ENCODE measurements at places on chromosomes 2 and 18. TPM values are rescaled to one million over a fixed set of nuclear protein-coding genes. Genes with fewer than 3 reads are reported as not detected.

The SLC23A3 gene
- 2.7 TPM for total RNA-seq

The ASB18 gene
- total RNA-seq = not detected

The RAD51AP2 gene
- not detected for total RNA-seq

The AMER3 gene
- total RNA-seq = not detected

DNA sequence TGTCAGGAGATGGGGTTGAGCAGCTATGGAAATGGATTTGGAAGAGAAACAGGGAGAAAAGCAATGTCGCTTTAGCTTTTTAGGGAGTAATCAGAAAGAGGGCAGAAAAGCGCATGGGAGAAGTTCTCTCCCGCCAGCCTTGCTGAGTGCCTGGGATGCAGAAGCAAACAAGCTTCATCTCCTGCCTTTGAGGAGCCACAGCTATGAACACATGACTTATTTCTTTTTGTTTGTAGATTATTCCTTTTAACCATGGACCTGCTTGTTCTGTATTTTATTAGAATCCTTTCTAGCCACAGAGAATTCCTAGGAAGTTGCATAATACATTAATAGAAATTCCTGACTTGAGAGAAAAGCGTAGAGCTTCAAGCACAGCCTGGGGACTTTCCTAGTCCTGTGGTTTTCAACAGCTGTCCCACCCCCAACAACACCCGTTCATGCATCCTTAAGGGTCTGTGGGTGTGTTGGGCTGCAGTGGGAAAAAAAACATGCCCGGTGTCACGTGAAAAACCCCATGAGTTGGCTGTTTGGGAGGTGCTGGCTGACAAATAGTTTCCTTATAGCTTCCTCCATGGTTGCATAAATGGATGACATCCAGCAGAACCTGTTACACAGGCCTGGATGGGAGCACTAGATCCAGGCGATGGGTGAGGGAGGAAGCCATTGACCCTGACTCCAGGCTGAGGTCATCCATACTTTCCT lies 14.9 kb downstream of the SLC9A4 start:
- DNase-seq = no peak
- no peaks in the 10 kb centered on the region for H3K4me1 ChIP-seq
- no peak overlapping the region for H3K27ac ChIP-seq
- H3K36me3 ChIP-seq = no peaks in the 10 kb centered on the region

GRCh38 chr2:15936277-15937104 lies 3.9 kb upstream of the MYCN start:
- H3K27ac ChIP-seq = no peak overlapping the region
- no peaks in the 10 kb centered on the region for H3K27me3 ChIP-seq
- no peak overlapping the region for H3K4me3 ChIP-seq
- DNase-seq = no peak
- no peaks in the 10 kb centered on the region for H3K36me3 ChIP-seq

DNA sequence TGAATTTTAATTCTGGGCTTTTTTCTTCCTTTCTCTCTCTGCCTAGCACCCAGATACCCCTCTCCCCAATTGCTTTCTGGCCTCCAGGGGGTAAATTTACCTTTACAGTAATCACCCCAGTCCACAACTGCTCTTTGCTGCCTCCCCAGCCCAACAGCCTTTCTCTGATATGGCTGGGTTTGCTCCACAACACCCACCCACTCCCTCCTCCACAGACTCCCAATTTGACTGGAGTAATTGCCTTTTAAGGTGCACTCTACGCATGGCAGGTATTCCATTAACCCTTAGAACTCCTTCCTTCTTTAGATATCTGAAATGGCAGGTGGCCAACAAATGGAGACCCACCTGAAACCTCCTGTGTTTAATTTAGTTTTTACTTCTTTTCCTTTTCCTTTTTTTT lies 3.6 kb downstream of the CELF4 start:
- no peak for DNase-seq
- H3K36me3 ChIP-seq = no peaks in the 10 kb centered on the region
- no peaks in the 10 kb centered on the region for H3K27me3 ChIP-seq
- no peak overlapping the region for H3K27ac ChIP-seq
- H3K4me1 ChIP-seq = no peaks in the 10 kb centered on the region
- H3K4me3 ChIP-seq = no peak overlapping the region

DNA sequence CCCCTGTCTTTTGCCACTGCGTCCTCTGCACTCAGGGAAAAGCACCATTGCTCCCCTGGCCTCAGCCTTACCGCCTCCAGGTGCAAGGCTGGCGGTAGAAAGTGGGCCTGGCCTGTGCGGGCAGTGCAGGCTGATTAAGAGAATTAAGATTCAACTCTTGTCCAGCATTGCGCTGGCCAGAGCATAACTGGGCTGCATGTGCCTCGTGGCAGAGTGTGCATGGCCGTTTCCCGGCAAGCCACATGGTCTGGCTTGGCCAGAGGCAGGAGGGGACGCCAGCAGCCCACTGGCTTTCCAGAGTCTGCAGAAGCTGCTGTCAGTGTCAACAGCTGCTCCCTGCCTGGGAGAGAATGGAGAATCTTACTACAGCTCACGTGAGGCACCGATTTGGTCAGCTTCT lies 12.3 kb downstream of the NTSR2 start:
- no peak overlapping the region for H3K27ac ChIP-seq
- no peaks in the 10 kb centered on the region for H3K36me3 ChIP-seq
- H3K27me3 ChIP-seq = no peaks in the 10 kb centered on the region
- DNase-seq = no peak
- no peak overlapping the region for H3K4me3 ChIP-seq

GRCh38 chr2:49931241-49931640 lies 776.9 kb upstream of the FSHR start:
- H3K36me3 ChIP-seq = no peaks in the 10 kb centered on the region
- H3K4me3 ChIP-seq = no peak overlapping the region
- no peak for DNase-seq

Measured in Karpas-422 (cell line).